Neural progenitor cell (in vitro differentiated cells): ENCODE measurements at places on chromosomes 5 and 9.
A peak's percentile ranks its signal among the peaks of the same experiment; 100 is the strongest.

- DNase-seq, result no peak
- peaks cover 15% of the 10 kb centered on the region for H3K4me1 ChIP-seq
- H3K36me3 ChIP-seq, result no peaks in the 10 kb centered on the region
- H3K27ac ChIP-seq, result no peak overlapping the region
Measured at GRCh38 chr5:175889910-175890684, 18.7 kb downstream of the CPLX2 start.

GRCh38 chr5:2992806-2993205, 241.3 kb upstream of the IRX2 start:
- no peak overlapping the region for H3K27ac ChIP-seq
- H3K27me3 ChIP-seq, result no peaks in the 10 kb centered on the region
- no peak overlapping the region for H3K4me3 ChIP-seq
- no peaks in the 10 kb centered on the region for H3K36me3 ChIP-seq

DNA sequence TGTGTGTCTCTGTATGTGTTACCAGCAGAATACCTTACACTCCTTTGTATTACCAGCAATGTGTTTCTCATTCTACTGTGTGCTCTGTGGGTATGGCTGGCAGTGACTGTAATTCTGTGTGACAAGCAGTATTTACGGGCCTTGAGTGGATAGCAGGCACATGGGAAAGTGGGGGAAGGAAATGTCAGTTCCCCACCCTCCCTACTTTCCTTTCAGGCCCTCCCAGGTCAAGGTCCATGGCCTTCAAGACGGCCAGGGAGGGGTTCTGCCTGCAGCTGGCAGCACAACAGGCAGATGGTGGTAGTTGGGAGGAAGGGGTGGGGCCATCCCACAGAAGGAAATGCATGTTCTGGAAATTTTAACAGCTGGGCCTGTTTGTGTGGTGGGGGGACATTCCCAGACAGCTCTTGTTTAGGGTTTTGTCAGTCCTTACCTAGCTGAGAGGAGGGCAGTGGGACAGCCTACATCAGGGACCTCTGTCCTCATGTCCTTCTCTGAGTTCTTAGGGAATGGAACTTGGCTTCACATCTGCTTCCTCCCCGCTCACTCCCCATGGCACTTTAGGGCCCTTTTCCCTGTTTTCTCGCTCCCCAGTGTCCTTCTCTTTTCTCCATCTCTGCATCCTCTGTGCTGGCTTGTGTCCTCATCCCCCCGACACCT, 14.6 kb upstream of the TNIP1 start:
- H3K27me3 ChIP-seq, result no peaks in the 10 kb centered on the region
- peaks cover 5% of the 10 kb centered on the region for H3K4me1 ChIP-seq
- no peak for DNase-seq

DNA sequence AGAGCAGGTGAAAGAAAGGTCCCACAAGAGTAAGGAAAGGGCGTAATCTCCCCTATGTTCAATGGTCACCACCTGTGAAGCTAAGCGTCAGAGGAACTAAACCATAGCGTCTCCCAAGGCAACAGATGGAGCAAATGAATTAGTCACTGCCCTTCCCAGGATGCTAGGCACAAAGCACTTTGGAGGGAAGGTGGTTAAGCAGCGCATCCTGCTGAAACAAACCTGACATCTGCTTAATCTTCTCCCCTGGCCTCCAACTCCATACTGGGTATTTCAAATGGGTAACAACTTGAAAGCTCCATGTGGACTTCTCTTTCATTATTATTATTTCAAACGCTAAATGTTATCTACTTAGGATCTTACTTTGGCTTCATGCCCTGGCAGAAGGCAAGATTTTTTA, 227.3 kb downstream of the MLLT3 start:
- no peak overlapping the region for H3K27ac ChIP-seq
- no peaks in the 10 kb centered on the region for H3K27me3 ChIP-seq

GRCh38 chr5:17227868-17228267, 10.4 kb downstream of the BASP1 start:
- H3K4me3 ChIP-seq, result no peak overlapping the region
- H3K27me3 ChIP-seq, result no peaks in the 10 kb centered on the region
- peaks cover 7% of the 10 kb centered on the region for H3K36me3 ChIP-seq
- H3K27ac ChIP-seq, result peak overlapping the region; percentile 53

GRCh38 chr5:143685246-143685815, 126.6 kb upstream of the HMHB1 start:
- H3K4me3 ChIP-seq, result no peak overlapping the region
- H3K27me3 ChIP-seq, result no peaks in the 10 kb centered on the region
- H3K27ac ChIP-seq, result no peak overlapping the region
- no peaks in the 10 kb centered on the region for H3K4me1 ChIP-seq

DNA sequence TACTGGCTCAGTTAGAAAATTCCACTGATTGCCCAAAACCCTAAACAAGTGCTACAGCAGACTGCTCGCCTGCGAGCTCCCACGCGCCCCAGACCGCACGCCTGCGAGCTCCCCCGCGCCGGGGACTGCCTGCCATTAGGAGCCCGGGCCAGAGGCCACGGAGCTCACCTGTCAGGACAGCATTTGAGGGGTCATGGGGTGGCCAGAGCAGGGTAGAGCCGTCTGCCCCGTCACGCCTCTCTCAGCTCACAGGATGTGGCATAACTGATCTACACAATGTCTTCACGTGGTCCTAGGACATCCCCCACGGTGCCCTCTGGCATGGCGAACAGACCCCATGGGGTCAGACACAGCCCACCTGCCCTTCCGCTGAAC, 29.1 kb upstream of the LRRC14B start:
- no peaks in the 10 kb centered on the region for H3K36me3 ChIP-seq
- no peak for DNase-seq
- H3K27ac ChIP-seq, result no peak overlapping the region
- H3K4me1 ChIP-seq, result no peaks in the 10 kb centered on the region
- H3K27me3 ChIP-seq, result no peaks in the 10 kb centered on the region

- DNase-seq, result no peak
- H3K27me3 ChIP-seq, result peaks cover 77% of the 10 kb centered on the region
- H3K4me3 ChIP-seq, result no peak overlapping the region
- H3K36me3 ChIP-seq, result no peaks in the 10 kb centered on the region
Measured at GRCh38 chr9:68443624-68444023, 87.2 kb downstream of the PGM5 start.

DNA sequence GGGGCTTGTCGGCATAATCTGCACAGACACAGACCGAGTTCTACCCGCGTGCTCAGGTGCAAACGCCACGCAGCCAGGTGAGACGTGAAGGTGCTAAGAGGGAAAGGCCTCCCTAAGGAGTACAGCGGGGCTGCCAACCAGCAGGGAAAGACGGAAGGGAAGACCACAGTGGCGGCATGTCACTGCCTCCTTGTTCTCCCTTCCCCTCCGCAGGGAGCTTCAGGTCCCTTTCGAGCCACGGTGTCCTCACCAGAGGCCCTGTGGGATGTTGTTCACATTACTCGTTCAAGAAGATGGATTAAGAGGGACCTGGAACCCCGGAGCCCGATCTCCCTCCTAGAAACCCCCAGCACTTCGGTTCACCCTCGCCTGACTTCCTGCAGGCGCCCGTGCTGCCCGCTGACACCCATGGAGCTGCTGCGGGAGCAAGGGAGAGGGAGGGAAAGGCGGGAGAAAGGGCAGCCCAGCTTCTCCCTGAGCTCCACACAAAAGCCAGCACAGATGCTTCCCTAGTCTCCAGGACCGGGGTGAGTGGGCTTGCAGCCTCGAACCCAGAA, 686 bp downstream of the BRD9 start:
- DNase-seq, result no peak
- H3K27ac ChIP-seq, result no peak overlapping the region
- H3K4me3 ChIP-seq, result peak overlapping the region; percentile 96
- H3K36me3 ChIP-seq, result peaks cover 4% of the 10 kb centered on the region

DNA sequence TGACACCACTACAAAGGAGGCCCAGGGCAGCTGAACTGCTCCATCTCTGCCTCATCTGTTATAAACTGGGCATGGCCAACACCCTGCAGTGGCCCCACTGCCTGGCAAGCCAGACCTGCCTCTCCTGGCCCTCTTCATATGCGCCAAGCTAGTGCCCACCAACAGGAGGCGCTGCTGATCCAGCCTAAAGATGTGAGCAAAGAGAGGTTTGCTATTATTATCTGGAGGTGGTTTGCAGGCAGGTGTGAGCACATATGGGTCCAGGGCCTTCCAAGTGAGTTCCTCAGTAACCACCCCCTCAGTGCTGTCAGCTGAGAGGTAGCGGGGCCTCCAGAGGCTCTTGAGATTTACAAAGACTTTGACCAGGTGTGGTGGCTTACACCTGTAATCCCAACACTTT, 232.2 kb downstream of the SYK start:
- peaks cover 11% of the 10 kb centered on the region for H3K4me1 ChIP-seq
- no peaks in the 10 kb centered on the region for H3K36me3 ChIP-seq
- no peak overlapping the region for H3K4me3 ChIP-seq

GRCh38 chr5:40743771-40744170, 12.0 kb downstream of the TTC33 start:
- H3K27ac ChIP-seq, result no peak overlapping the region
- no peaks in the 10 kb centered on the region for H3K27me3 ChIP-seq
- no peaks in the 10 kb centered on the region for H3K4me1 ChIP-seq
- no peak overlapping the region for H3K4me3 ChIP-seq

- no peaks in the 10 kb centered on the region for H3K36me3 ChIP-seq
- H3K4me3 ChIP-seq, result no peak overlapping the region
- DNase-seq, result no peak
- H3K4me1 ChIP-seq, result peaks cover 10% of the 10 kb centered on the region
- H3K27ac ChIP-seq, result no peak overlapping the region
Measured at GRCh38 chr5:170151097-170151831, 45.6 kb downstream of the FOXI1 start.

DNA sequence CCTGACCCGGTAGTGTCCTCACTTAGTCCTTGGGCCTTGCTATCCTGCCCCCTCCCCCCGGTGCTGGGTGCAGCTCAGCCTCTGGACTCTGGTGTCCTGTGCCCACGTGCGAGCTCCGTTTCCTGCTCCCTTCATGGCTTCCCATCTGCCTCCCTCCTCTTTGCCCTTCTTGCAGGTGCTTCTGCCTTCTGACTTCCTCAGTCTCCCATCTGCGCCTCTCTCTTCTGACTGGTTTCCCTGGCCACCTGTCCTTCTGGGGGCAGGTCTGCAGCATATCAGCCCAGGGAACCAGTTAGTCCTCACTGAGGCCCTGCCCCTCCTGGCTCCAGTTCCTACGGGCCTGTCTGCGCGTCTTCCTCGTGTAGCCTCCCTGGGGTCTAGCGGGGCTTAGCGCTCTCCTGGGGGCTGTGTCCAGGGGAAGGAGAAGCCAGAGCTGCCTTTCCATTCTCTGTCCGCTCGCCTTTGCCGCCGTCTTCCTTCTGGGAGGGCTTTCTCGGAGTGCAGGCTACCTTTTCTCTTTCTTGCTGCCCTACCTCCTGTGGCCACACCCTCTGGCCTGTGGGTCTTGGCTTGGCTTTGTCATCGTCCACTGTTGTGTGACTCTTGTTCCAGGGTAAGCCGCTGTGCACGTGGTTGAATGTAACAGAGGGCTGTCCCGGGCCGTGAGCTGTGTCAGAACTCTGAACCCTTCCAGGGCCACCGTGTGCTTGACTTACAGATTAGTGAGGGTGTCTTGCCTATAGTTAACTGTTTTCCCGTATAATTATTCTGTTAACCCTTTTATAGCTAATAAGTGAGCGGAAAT, 51.8 kb downstream of the EHMT1 start:
- H3K36me3 ChIP-seq, result no peaks in the 10 kb centered on the region
- H3K4me1 ChIP-seq, result peaks cover 70% of the 10 kb centered on the region
- H3K4me3 ChIP-seq, result peak overlapping the region; percentile 38
- H3K27me3 ChIP-seq, result no peaks in the 10 kb centered on the region
- peak overlapping the region; percentile 79 for H3K27ac ChIP-seq
